Esophagus mucosa (tissue), 1 donor: ENCODE measurements at places on chromosomes 16 and 17.

- peak; percentile 27 for ATAC-seq
Observed at GRCh38 chr16:4261557-4262172, 11.2 kb downstream of the TFAP4 start.

DNA sequence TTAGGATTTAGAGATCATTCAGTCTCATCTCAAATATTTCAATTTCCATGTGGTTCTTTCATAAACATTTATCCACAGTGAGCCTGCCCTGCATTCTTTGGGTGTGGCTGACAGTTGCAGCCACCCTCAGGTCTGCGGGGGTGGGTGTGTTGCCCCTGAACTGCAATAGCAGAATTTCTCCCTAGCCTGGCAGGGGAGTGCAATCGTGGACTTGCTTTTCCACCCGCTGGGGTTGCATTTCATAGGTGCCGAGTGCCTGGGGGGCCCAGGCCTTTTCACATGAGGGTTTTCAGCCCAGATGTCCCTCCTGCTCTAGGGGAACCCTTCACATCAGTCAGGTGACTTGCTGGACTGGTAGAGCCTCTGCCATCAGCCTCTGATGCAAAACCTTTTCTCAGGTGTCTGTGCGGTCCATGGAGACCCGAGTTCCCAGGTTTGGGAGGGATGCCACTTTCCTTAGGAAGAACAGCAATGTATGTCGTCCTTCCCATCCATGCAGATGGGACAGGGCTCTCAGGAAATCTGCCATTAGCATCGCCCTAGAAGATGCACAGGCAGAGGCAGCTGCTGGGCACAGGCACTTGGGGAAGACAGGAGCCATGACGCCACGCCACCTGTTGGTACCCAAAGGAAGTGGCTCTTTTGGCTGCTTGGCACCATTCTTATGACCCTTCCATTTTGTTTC is 2.4 kb upstream of the USP36 start:
- no peak for ATAC-seq

DNA sequence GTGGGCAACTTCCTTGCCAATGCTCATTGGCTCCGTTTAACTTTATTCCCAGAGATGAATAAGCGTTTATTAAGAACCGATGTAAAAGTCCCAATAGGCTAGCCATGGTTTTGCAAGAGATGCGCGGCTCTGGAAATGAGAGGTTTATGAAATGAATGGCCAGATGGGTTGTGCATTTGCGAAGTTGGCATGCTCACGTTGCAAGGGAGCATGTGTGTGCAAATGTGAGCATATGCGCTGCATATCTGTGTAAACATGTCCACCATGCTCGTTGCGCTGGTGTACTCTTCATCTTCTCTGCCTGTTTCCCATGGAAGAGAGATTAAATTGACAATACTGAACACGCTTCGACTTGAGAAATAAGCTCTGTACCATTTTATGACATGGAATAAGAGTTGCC is 848.6 kb upstream of the RBFOX1 start:
- ATAC-seq = no peak

DNA sequence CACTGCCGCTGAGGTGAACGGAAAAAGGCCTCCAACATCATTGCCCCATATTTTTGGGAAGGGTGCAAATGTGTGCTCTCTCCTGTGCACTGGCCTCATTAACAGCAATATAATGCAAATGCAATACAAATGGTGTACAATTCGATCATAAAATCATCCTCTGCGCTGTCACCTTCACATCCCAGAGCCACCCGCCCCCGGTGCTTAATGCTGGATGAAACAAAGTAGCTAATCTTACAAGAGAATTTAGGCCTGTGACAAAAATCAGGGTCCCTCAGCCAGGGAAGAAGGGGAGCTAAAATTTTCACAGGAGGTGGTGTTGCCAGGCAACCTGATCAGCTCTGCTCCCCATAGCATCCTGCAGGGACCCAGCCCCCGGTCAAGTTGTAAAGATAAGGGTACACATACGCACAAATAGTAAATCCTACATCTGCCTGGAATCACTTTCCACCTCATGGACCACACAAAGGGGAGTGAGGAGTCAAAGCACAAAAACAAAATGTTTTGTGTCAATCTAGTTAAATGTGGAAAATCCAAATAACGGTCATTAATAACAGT is 3.0 kb downstream of the TBC1D16 start:
- no peak for ATAC-seq

GRCh38 chr16:56999409-57000270 is 10.3 kb downstream of the NLRC5 start:
- no peak for ATAC-seq

DNA sequence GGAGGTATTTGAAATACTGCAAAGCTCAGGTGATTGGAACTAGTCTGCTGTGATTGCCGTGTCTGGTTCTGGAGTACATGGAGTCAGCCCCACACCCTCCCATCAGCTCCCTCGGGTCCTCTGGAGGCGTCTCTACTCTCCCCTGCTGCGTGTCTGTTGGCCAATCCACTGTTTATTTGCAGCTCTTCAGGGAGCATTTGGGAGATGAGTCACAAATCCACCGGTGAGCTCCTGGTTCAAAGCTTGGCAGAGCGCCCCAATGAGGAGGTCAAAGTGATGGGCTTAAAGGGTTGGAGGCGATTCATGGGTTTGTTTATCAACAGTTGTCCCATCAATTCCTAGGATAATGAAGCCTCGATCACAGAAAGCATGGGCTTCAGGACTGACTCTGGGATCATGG is 14.6 kb downstream of the CALB2 start:
- no peak for ATAC-seq

- no peak for ATAC-seq
Observed at GRCh38 chr16:5895976-5896375, 798.4 kb upstream of the EEF2KMT start.

GRCh38 chr16:17273142-17273561 is 197.6 kb downstream of the XYLT1 start:
- ATAC-seq = peak; percentile 73

- no peak for ATAC-seq
Observed at GRCh38 chr17:34706029-34706428, 126.6 kb downstream of the TMEM132E start.

- peak; percentile 42 for ATAC-seq
Observed at GRCh38 chr16:31215287-31216162, 1.4 kb downstream of the PYDC1 start.

DNA sequence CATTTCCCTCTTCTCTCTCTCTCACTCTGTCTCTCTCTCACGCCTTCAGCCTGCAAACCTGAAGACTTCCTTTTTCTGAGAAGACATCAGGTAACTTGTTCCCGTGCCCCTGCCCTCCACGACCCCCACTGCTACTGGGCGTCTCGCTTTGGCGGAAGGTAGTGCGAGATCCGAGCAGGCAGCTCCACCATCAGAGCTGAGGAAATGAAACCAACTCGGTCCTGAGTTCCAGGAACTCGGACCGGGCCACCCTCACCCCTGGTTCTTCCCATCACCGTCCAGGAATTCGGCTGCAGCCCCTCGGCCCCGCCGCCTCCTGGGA is 585 bp downstream of the MLKL start:
- peak; percentile 10 for ATAC-seq

GRCh38 chr17:78988152-78988551 is 8.4 kb upstream of the LGALS3BP start:
- no peak for ATAC-seq

DNA sequence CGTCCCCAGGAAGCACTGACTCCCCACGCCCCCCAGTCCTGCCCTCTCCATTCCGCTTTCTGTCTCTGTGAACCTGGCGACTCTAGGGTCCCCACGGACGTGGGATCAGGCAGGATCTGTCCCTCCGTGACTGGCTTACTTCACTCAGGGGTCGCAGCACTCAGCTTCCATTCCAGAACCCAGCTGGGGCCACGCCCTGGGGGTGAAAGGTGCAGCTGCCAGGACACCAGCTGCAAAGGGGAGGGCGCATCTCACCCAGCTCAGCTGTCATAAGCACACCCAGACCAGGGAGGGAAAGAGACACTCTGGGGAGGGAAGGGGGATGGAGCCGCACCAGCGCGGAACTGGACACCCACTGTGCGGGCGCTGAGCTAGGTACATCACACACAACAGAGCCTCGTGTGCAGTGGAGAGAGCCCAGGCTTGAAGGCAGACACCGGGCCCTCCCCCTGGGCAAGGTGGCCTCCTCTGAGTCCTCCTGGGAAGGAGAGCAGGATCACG is 18.5 kb upstream of the HEXD start:
- peak; percentile 19 for ATAC-seq

DNA sequence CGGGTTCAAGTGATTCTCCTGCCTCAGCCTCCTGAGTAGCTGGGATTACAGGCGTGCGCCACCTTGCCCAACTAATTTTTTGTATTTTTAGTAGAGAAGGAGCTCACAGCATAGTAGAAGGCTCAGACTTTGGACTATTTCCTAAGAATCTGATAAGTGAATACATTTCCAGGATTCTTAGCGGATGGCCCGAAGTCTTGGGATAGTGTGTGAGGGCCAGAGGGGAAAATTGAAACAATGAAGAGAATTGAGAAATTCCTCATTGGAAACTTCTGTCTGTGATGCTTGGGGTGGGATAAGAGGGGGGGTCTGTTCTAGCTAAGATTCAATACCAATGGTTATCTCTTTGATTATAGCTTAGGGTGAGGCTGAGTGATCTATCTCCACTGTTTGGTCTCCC is 183.3 kb downstream of the MSI2 start:
- ATAC-seq = no peak

GRCh38 chr17:79424471-79425185 is 186.2 kb downstream of the RBFOX3 start:
- ATAC-seq = no peak

- ATAC-seq = no peak
Observed at GRCh38 chr16:48044117-48044516, 111.7 kb downstream of the ABCC12 start.

- ATAC-seq = no peak
Observed at GRCh38 chr16:47829850-47830600, 325.8 kb downstream of the ABCC12 start.

DNA sequence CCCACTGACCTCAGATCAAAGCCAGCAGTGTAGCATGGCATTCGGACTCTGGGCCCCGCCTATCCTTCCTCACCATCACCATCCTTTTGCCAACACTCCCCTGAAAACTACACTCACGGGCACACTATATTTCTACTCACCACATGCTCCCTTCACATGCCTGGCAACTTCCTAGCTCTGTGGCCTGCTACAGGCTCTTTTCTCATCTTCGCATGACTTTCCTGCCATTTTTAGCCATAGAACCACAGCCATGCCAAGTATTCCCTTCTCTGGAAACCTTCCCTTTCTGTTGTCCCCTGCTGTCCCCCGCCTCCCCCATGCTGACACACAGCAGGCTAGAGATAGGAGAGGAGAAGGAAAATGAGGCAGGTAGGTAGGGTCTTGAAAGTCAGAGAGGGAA is 45.5 kb upstream of the MMP2 start:
- ATAC-seq = no peak

GRCh38 chr16:649631-650030 is 466 bp downstream of the WDR90 start:
- ATAC-seq = peak; percentile 1

GRCh38 chr16:10343124-10343760 is 42.6 kb upstream of the ATF7IP2 start:
- no peak for ATAC-seq

GRCh38 chr16:5653789-5654188 is 556.2 kb upstream of the EEF2KMT start:
- no peak for ATAC-seq

DNA sequence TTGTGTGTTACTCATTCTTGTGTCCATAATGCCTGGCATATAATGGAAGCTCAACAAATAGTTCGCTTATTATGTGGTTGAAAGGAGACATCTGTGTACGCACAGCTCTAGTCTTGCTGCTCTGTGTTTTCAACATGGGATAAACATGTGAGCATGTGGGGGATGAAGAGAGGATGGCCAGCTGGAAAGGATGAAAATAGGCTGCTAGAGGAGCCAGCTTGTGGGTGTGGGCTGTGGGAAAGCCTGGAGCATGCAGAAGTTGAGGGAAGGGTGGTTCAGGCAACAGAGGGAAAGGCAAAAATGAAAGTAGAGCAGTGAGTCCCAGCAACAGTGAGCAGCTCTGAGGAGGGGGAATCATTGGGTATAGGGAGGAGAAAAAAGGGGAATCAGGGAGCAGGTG is 324.6 kb upstream of the CDH11 start:
- no peak for ATAC-seq

GRCh38 chr17:67248291-67248690 is 3.3 kb upstream of the HELZ start:
- ATAC-seq = no peak

DNA sequence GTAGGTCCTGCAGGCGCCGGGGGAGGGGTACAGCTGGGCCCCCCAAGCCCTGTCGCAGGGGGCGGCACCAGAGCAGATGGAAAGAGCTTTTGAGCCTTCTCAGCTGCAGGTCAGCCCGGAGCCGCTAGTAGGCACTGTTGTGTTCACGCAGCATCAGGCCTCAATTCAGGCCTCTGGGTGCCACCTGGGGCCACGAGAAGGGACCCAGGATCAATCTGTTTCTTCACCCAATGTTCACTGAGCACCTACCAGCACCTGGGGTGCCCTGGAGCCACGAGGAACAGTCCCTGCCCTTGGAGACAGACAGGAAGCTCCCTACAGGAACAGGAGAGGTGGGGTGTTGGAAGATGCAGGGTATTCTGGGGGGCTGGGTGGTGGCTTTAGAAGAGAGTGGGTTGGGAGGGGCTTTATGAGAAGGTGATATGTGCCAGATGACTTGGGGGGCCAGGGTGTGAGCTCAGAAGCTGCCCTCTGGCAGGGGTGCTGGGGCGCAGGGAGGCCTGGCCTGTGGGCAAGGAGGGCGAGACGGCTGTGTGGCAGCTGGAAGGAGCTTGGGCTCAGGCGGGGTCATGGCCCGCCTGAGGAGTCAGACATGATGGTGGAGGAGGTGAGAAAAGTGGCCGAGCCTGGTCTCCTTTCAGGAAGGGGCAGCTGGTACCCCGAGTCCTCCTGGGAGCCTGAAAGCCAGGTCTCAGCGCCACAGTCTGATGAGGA is 121.9 kb upstream of the GSE1 start:
- no peak for ATAC-seq
